Activated CD4-positive, alpha-beta T cell treated with anti-CD3 and anti-CD28 coated beads, Interleukin-2, Interleukin-6, amounts not matched to agents 100 ng/mL and 50 ng/mL, durations not matched to agents 16 hours and 8 hours (primary cell): ENCODE measurements at places on chromosomes 6 and 20.

GRCh38 chr6:142384519-142385254 is 82.9 kb downstream of the ADGRG6 start:
- DNase-seq = no peak

DNA sequence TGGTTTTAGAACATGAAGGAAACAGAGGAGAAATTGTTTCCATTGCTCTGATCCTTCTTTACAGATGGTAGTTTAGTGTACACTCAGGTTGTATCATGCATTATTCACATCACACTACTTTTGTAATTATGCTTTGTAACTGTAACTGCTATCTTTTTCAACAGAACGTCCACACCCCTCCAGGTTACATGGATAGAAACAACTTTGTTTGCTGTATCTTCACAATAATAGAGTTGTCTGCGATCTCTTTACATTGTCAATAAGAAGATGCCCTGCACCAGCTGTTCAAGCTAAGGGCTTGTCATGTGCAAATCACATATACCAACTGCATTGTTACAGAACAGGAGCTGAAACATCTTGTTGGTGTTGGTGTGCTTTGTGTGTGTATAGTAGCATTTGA is 67.9 kb upstream of the MAP7 start:
- no peak for DNase-seq

DNA sequence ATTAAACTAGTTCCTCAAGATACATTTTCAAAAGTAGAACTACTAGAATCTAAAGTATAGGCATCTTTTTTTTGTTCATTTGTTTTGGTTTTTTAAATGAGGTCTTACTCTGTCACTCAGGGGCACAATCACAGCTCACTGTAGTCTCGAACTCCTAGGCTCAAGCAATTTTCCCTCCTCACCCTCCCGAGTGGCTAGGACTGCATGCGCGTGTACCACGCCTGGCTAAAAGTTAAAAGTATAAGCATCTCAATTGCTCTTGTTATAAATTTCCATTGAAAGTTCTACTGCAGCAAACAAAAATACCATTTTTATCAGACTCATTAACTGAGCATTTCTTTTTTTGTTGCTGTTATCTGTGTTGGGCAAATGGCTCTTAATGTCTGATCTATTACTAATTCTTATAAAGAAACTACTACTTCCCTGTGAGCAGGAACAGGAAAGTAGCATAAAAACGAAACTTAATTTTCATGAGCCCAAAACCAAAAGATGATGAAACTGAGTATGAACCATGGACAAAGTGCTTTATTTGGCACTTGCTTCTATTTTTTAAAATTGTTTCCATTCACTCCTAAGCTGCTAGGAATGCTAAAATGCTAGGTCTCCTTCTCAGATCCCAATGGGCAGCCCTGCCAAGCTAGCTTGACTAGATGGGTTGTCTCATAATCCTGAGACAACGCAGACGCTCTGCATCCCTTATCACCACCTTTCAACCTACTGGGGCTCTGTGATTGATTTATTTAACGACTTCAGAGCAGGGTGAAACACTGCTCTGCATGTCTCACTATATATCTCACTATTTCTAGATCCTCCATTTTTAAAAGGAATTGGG is 36.9 kb downstream of the TRPC4AP start:
- DNase-seq = peak; percentile 74

GRCh38 chr6:14460556-14460955 is 343.0 kb downstream of the CD83 start:
- DNase-seq = no peak

DNA sequence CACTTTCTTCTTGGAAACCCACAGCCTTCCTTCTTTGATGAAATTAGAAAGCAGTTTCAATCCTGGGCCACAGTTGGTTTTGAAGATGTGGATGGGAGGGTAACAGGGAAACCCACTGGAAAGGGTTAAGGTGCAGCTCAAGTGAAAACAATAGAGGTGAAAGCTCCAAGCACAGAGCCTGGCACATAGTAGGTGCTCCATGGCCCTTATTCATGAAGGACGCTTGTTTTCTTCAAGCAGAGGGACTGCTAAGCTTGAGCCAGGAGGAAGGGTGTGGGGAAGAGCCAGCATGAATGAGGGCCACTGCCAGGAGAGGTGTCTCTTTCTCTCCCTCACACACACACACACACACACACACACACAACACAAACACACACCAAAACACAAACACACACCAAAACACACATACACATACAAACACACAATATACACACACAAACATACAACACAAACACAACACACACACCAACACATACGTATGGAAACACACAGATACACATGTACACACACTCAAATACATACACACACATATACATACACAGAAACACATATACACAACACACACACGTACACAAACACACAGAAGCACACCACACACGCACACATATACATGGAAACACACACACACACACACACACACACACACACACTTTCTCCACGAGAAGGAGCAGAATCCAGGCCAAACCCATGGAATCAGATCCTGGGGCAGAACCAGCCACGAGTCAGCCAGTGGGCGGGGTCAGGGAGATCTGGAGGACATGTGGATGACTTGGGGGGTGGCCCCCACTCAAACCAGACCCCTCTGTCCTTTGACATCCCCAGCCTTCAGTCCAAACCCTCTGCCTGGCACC is 23.7 kb upstream of the RBPJL start:
- no peak for DNase-seq

- peak; percentile 54 for DNase-seq
These were observed 9.4 kb upstream of the DSTN start for GRCh38 chr20:17560344-17561074.

DNA sequence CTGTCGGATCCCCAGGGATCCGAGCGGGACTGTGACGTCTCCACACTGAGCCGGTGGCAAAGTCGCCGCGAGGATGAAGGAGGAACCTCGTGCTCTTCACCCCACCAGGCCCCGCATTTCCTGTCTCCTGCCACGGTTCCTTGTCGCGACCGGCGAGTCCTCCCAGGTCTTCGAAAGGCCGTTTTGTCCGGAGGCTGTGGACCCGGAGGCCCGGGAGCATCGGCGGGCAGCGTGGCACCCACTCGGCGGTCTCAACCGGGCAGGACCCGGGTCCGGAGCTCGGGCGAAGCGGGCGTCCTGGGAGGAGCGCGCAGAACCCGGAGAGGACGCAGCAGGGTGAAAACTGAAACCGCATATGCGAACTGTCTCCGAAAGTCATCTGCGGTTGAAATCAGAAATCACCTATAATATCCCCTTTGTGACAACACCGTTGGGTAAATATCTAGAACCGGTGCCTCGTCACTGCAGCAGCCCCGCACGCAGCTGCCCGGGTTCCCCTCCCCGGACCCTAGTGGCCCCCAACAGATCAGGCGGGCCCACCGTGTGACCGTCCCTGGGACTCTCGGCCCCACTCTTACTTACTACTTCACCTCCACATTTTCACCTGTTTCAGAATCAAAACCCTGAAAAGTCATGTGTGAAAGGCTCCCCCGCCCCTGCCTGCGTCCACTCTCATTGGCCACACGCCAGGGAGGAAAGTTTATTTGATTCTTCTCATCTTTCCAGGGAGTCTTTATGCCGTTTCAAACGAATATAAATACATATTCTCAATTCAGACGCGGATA is 3.1 kb upstream of the ULBP2 start:
- DNase-seq = peak; percentile 64

- DNase-seq = no peak
These were observed 7.1 kb downstream of the HCK start for GRCh38 chr20:32059189-32059588.
